Stimulated activated CD4-positive, alpha-beta T cell treated with anti-CD3 and anti-CD28 coated beads, Interleukin-2, amount 100 ng/mL, for 48 hours (primary cell): ENCODE measurements at places on chromosomes 2 and 18.

GRCh38 chr2:70553584-70554337, at the start of gene TGFA:
TGFA (minus strand) TSS chr2:70553826; CDS start chr2:70553767, 59 bp downstream.
- peak; percentile 58 for DNase-seq

GRCh38 chr2:18096836-18097405, 218.5 kb downstream of the KCNS3 start:
- no peak for DNase-seq

DNA sequence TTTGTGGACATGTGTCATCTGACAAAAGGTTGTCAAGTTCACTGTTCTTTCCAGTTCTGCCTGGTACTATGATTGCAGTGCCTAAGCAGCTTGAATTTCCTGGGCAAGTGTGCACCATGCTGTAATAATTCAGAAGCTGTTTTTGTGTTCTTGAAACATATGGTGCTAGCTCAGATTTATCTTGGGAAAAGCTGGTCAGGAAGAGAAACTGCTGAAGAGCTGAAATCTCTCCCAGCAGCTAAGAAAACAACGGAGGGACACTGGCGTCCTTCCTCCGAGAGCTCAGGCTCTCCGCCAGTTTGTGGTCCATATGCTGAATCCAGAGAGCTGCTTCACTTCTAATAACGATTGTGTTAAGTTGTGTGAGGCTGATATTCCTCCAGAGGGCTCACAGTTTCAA, 642.0 kb downstream of the DPP10 start:
- no peak for DNase-seq

- DNase-seq: no peak
Measured at GRCh38 chr2:40642237-40642636, 190.3 kb upstream of the SLC8A1 start.

- DNase-seq: no peak
Measured at GRCh38 chr2:159558479-159558878, 57.9 kb downstream of the BAZ2B start.

DNA sequence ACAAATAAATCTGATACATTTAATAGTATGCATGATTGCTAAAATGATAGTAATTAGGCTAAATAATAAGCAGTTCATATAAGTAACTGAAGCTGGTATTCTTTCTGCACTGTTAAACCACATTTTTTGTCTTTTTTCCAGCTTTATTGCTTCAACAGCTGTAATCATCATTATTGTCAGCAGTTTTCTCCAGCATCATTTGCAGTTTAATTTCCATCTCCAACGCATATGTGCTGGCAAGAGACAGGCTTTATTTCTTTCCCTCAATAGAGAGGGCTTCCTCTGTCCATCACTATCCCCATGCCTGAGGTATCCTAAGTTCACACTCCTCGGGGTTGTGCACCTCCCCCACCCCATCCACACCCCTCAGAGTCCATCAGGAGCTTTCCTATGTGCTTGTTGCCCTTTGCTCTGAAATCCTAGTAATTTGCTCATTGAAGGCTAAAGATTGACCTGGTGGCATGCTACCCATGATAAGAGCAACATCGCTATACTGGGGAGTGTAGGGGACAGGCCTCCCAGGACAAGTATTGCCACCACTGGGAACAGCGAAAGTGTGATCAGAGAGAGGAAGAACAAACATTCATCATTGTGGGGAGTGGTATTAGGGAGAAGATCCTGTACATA, 37.1 kb downstream of the B4GALT6 start:
- no peak for DNase-seq

DNA sequence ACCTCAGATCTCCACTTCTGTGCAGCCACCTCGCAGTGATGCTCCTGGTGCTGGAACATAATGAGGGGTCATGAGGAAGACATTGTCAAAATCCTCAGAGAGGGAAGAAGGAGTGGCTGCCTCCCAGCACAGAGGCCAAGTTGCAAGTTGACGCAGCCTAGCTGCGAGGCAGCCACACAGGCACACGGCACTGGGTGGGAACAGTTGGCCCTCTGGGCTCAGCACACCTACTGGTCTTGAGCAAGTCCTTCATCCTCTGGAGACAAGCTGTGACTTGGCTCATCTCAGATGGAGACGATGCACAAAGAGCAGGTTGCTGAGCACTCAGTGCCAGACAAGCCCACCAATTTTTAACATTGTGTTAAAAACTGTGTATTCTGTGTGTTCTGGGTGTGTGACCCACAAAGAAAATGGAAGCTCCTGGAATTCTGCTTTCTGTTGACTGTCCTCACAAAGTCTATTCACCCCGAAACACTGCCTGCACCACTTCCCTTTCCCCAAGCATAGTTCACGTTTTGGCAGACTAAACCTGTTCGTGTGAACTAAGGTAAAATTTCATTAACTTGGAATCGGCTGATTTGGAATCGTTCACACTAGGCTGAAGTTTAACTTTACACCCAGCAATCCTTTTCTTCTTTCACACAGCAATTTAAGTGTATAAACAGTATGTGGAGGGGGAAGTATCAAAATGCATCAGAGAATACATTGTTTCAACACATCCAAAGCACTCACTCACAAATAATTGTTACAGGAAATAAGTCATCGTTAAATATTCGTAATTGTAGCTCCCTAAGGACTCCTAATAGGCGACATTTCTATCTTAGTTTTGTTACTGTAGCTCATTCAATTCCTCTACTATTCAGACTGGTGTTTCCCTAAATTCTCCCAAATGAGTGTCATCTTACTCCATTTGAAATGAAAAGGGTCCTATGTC, 266.6 kb upstream of the ID2 start:
- DNase-seq: no peak

DNA sequence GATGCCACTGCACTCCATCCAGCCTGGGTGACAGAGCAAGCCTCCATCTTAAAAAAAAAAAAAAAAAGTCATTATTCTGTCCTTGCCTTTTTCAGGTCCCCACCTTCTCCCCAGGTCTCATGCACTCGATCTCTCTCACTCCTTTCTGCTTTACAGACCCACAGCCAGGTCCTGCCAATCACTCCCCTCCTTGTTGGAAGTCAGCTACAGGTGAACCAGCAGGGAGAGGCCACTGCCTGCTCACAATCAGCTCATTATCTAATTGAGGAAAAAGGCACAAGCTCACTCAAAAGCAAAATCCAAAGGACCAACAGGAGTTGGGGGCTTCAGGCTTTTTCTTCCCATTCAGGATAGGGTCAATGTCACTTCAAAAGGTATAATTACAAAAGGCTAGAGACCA, 2.0 kb downstream of the WDFY1 start:
- DNase-seq: no peak

DNA sequence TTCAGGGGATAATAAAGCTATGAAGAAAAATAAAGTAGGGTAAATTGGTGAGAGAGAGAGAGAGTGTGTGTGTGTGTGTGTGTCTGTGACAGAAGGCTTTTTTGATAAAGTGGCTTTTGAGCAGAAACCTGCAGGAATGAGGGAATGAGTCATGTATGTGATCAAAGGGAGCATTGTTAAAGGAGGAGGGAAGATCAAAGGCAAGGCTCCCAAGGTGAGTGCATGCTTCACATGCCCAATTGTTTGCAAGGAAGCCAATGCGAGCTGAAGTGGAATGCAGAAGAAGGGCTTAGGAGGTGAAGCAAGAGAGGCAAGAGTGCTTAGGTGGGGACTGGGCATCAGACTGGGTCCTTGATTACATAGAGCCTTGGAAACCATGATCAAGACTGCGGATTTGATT, 96.8 kb downstream of the DNAH6 start:
- no peak for DNase-seq

GRCh38 chr2:69567909-69568300, 75.6 kb downstream of the AAK1 start:
- no peak for DNase-seq

DNA sequence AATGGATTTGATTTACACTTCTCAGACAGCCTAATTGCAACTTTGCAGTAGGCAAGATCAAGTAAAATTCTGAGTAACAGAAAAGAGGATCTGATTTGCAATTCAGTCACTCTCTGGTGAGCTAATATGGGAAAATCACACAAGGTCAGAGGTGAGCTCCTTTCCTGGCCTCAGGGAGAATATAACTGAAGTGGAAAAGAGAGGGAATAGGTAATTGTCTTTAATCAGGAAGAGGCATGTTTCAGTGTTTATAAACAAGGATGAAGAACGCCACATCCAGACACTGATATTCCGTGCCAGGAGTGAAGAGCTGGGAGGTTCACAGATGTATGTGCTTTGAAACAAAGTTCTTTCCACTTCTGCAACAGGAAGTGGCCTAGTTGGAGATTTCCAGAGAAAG, 127.1 kb downstream of the ETAA1 start:
- DNase-seq: no peak

DNA sequence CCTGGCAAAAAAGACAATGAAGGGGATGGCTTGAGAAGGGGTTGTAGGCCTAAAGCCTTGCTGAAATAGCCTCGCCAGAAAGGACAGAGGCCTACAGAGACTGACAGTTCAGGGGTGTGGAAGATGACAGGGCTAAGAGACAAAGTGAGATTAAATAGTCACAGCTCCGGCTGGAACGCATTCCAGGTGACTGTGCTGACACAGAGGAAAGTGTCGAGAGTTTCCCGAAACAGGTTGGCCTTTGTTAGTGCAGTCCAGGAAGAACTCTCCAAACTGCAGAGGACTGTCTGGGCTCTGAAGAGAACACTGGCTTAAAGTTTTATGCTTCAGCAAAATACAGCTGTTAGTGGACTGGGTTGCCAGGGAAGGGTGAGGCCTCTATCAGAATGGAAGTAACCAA, 52.8 kb downstream of the METTL4 start:
- no peak for DNase-seq

DNA sequence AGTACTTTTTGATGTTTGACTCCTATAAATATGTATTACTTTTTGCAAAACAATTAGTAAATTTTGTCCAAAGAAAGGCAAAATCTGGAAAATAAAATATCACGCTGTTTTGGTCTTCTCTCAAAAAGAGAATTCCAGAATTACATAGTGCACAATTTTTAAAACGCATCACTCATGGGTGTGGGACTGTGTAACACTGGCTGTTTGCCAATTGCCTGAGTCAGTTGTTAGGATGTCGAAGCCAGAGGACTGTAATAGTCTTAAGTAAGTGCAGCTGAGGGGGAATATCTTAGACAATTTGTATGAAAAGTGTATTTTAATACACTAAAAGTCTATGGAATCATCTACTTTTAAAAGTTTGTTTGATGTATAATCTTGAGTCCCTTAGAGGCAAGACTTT, 24.1 kb upstream of the EPHA4 start:
- DNase-seq: no peak

- no peak for DNase-seq
Measured at GRCh38 chr18:22048221-22048620, 121.2 kb upstream of the GATA6 start.

DNA sequence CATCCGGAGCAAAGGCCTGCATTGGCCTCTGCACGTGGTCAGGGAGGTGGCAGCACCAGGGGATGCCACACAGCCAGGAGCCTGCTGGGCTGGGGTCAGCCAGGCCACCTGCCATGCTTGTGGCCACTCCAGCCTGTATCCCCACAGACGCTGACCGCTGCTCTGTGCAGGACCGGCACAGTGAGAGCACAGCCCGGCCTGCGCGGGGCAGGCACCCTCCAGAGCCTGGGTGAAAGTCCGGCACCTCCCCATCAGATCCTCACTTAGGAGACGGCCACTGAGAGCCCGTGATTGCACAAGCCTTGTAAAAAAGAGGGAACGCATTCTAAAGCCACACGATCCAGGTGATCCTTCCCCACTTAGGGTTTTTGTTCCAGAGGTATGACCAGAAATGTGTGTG, 42.2 kb downstream of the TWIST2 start:
- DNase-seq: no peak

- DNase-seq: no peak
Measured at GRCh38 chr2:10721396-10722251, at the start of gene ATP6V1C2. ATP6V1C2 (plus strand) TSS chr2:10721630; CDS start chr2:10722850, 1,220 bp downstream.

DNA sequence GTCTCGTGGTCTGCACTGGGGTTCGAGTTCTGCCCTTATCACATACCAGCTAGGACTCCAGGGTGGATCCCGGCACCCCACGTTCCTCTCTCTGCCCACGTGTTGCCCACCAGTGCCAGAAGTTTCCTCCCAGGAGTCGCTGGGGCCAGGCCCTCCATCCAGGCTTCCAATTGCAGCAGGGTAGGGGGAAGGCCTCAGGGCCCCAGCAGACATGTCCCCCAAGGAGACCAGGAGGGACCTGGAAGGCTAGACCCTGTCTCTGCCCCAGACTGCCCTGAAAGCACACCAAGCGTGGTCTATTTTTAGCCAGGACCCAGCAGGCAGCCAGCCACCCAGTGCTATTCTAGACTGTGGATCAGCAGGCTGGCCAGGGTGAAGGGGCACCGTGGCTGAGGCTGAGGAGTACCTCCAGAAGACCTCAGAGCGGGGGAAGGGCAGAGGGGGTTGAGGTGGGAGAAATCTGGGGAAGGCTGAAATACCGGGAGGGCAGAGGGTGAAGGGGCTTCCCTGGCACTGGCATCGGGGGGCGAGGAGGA, 18.8 kb upstream of the TNS1 start:
- DNase-seq: no peak
